ENCODE measurements at places on chromosomes 16 and 17.
A peak's percentile ranks its signal among the peaks of the same experiment; 100 is the strongest.

DNA sequence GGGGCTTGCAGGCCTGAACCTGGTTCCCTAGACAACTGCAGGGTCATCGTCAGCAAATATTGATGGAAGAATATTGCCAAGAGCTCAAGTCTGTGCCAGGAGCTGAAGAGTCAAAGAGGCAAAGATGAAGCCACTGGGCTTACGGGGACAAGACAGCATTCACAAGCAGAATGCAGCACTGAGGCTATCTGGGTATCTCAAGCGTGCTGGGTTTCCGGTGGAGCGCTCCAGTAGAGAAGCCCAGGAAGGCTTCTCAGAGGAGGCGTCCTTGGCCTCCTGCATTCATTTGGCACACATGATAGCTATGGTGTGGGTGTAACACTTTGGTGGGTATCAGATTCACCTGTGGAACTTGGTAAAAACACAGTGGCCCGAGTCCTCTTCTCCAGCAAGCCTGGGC is 2.9 kb downstream of the FADS6 start:
- no peak for DNase-seq

GRCh38 chr17:35245196-35245486 is 2.3 kb downstream of the SLFN5 start:
- peak; percentile 91 for DNase-seq

DNA sequence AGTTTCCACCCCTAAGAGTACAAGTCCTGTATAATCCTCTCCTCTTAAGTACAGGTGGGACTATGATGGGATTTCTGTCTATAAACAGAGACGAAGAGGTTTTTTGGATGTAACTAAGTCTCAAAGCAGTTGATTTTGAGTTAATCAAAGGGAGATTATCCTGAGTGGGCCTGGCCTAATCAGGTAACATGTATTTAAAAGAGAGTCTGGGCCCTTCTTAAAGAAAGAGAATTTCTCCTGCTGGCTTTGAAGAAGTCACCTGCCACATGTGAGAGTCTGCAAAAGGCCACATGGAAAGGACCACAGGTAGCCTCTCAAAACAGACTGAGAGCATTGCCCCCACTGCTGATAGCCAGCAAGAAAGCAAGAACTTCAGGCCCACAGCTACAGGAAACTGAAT is 142.3 kb downstream of the IRX5 start:
- no peak for DNase-seq

DNA sequence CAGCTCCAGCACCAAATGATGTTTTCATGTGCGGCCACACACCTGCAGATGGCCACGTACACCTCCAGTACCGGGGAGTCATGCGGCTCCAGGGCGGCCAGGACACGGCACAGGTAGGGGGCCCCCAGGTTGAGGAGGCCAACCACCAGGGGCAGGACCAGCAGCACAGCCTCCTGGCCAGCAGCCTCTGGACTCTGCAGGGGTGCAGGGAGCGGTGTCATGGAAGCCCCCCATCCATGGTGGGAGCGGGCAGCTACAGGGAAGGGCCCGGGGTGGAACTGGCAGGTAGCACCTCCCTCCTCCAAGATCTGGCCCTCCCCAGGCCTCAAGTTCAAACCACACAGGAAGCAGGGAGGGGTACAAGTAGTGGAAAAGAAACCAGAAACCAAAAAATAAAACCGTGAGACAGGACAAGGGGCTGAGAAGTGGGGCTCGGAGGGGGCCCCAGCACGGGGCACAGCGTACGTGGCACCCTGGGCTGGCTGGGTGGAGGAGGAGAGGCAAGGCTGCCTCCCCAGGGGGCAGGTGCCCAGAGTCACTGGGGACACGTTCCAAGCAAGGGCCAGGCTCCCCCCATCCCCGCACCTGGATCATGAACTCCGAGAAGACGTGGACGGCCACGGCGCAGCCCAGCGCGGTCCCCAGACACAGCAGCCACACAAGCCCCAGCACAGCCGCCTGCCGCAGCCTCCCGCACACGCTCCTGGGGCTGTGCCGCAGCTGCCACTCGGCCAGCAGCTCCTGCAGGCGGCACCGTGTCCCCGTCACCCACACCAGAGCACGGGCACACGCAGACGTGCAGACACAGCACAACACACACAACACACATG is 7.4 kb downstream of the TMC6 start:
- no peak for DNase-seq

- DNase-seq = peak; percentile 87
Measured at GRCh38 chr17:67421869-67422273, 44.8 kb downstream of the PITPNC1 start.

- DNase-seq = no peak
Measured at GRCh38 chr17:36932694-36933511, 4.4 kb upstream of the LHX1 start.

DNA sequence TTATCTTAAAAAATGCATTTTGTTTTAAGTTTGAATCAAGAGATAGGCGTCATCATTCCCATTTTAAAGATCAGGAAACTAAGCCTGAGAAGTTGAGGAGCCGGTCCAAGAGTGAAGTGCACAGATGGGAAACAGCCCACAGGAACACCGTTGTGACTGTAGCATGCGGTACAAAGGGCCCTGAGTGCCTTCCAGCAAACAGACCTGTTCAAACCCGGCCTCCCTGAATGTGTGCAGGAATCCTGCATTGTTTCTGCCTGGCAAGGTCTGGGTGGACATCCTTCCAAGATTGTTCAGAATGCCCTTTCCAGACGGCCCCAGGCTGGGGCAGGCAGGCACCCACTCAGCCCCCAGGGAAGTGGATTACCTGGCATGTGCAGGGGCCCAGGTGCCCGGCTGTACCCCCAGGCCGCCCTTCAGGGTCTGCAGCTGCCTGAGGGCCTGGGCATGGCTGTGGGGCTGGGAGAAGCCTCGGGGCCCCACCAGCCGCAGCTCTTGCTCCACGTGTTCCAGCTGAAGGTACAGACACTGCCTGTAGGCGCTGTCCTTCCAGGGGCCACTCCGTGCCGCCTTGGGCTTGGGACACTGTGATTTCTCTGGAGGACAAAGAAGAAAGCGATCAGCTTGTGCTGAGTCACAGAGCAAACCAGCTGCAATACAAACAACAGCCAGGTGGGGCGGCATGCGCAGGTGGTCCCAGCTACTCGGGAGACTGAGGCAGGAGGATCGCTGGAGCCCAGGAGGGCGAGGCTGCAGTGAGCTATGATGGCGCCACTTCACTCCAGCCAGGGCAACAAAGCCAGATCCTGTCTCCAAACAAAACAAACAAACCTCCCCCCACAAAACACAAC is 45.0 kb upstream of the GCSH start:
- DNase-seq = no peak

DNA sequence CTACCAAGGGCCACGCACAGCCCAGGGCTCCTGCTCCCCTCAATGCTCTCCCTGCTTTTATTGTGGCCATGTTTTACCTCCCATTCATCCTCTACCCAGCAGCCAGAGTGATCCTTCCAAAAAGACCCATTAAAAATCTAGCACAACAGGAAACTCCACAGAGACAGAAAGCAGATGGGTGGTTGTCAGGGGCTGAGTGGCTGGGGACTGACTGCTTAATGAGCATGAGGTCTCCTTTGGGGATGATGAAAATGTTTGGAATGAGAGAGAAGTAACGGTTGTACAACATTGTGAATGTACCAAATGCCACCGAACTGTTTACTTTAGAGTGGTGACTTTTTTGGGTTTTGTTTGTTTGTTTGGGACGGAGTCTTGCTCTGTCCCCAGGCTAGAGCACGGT is 107.4 kb downstream of the GAS7 start:
- DNase-seq = peak; percentile 64

- no peak for DNase-seq
Measured at GRCh38 chr17:39484178-39484577, 22.9 kb downstream of the CDK12 start.

GRCh38 chr17:63956296-63956920 is 16.3 kb downstream of the SCN4A start:
- peak; percentile 24 for DNase-seq

Data from fibroblast of skin of right quadriceps (primary cell).